Stimulated activated CD8-positive, alpha-beta memory T cell treated with anti-CD3 and anti-CD28 coated beads, Interleukin-4, amount 100 ng/mL, for 24 hours (primary cell): ENCODE measurements at places on chromosomes 2 and 18.

GRCh38 chr2:120809151-120809550 is 73.5 kb downstream of the GLI2 start:
- no peak for DNase-seq

DNA sequence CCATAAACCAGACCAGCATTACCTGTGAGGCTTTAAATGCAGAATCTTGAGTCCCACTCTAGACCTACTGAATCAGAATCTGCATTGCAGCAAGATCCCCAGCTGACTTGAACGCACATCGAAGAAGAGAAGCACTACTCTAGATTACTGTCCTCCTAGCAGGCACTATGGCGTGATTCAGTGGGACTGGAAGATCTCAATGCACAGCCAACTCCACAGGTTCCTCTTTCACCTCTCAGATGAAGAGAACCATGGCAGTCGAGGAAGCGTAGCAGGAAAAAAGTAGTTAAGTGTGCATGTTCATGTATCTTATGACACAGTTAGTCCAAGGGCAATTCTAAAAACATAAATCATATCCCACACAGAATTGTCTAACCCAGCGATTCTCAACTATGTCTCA is 97.4 kb downstream of the STK39 start:
- DNase-seq: no peak

- DNase-seq: no peak
Observed at GRCh38 chr2:127541809-127542208, 6.3 kb downstream of the MYO7B start.

DNA sequence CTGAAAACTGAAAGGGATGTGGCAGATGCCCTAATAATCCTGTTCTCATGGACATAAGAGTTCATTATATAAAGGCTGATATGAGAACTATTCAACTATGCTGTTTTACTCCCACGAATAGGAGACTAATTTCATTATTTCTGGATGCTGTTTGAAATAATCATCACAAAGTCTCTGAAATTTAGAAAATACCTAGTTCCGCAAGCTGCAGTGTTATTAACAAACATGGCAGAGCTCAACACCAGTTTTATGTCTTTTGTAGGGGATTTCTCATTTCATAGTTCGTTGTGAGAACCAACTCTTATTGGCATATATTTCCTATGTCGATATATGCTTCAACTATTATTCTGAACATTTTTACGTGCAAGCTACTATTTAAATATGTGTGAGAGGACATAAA is 200.3 kb upstream of the SLC8A1 start:
- DNase-seq: no peak

- no peak for DNase-seq
Observed at GRCh38 chr18:79102886-79103285, 33.7 kb downstream of the ATP9B start.
